Uterus (tissue), 4 donors: ENCODE measurements at places on chromosomes 2 and 18. TPM values are rescaled to one million over a fixed set of nuclear protein-coding genes. Genes with fewer than 3 reads are reported as not detected.

DNA sequence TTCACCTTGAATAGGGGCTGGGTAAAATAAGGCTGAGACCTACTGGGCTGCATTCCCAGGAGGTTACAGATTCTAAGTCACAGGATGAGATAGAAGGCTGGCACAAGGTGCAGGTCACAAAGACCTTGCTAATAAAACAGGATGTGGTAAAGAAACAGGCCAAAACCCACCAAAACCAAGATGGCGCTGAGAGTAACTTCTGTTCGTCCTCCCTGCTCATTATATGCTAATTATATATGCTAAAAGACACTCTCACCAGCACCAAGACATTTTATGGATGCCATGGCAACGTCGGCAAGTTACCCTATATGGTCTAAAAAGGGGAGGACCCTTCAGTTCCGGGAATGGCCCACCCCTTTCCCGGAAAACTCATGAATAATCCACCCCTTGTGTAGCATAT is 711.5 kb upstream of the KLHL29 start:
- H3K4me1 ChIP-seq, result no peaks in the 10 kb centered on the region
- no peaks in the 10 kb centered on the region for H3K36me3 ChIP-seq
- no peaks in the 10 kb centered on the region for H3K27me3 ChIP-seq
- no peak overlapping the region for H3K4me3 ChIP-seq
- no peak overlapping the region for H3K27ac ChIP-seq

DNA sequence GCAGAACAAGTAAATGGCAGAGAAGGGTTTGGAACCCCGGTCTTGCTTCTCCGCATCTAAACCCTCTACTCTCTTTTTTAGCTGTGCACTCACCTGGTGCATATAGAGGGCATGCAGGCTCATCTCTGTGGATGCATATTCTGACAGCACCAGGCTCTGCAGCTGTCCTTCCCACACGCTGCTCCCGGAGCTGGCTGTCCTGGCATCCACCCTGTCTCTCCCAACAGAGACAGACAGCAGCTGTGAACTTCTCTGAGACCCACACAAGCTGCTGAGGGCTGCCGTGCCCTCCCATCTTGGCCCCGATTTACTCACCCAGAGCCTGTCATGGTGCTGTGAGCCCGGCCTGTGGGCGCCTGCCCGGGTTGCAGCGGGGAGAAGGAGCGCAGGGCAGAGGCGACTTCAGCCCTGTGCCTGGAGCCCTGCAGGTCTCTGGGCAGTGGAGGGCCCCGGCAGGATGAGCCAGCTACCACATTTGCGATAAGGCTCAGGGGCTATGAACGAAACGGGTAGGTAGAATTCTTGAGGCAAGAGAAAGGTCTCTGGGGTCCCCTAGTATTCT is 3.3 kb upstream of the ABCB6 start:
- H3K4me3 ChIP-seq, result no peak overlapping the region
- H3K27ac ChIP-seq, result no peak overlapping the region
- DNase-seq, result no peak
- H3K27me3 ChIP-seq, result no peaks in the 10 kb centered on the region
- H3K36me3 ChIP-seq, result no peaks in the 10 kb centered on the region
- no peaks in the 10 kb centered on the region for H3K4me1 ChIP-seq

GPR75 gene
- total RNA-seq, result 0.29 TPM

ERBB4 gene
- 13.3 TPM for total RNA-seq

LRP1B gene
- total RNA-seq, result not detected
